NCI-H187 (cell line): ENCODE measurements at places on chromosomes 13 and 19.

GRCh38 chr19:44682807-44683206 lies 11.5 kb downstream of the CEACAM19 start:
- no peak for DNase-seq

GRCh38 chr13:98672947-98673613 lies 79.4 kb downstream of the SLC15A1 start:
- DNase-seq = peak; percentile 41

DNA sequence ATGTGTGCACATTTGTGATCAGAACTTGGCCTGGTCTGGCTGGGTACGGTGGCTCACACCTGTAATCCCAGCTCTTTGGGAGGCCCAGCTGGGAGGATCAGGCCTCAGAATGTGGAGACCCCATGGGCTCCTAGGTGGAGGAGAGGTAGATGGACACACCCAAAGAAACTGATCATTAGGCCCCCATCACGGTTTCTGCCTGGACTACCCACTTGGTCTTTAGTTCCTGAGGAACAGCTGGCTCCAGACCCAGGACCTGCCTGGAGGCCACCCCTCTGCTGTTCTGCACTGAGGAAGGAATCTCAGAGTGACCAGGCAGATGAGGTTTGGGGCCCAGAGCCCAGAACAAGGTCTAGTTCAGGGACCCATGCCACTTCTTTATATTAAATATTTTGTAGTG lies 1.5 kb downstream of the CBLC start:
- DNase-seq = no peak

DNA sequence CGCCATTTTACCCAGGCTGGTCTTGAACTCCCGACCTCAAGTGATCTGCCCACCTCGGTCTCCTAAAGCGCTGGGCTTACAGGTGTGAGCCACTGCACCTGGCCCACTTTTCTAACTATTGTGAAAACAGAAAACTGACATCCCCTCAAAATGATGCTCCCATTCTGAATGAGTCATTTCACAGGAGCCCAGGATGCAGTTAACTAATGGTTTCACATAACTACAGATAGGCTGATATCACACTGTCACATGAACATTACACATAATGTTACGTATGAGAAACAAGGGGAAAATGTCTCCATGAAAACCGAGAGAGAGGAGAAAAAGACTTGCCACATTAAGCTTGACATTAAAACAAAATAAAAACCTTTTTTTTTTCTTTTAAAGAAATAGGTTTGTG lies 37.5 kb downstream of the N4BP2L2 start:
- no peak for DNase-seq

GRCh38 chr13:98820744-98821371 lies 68.4 kb upstream of the SLC15A1 start:
- no peak for DNase-seq

DNA sequence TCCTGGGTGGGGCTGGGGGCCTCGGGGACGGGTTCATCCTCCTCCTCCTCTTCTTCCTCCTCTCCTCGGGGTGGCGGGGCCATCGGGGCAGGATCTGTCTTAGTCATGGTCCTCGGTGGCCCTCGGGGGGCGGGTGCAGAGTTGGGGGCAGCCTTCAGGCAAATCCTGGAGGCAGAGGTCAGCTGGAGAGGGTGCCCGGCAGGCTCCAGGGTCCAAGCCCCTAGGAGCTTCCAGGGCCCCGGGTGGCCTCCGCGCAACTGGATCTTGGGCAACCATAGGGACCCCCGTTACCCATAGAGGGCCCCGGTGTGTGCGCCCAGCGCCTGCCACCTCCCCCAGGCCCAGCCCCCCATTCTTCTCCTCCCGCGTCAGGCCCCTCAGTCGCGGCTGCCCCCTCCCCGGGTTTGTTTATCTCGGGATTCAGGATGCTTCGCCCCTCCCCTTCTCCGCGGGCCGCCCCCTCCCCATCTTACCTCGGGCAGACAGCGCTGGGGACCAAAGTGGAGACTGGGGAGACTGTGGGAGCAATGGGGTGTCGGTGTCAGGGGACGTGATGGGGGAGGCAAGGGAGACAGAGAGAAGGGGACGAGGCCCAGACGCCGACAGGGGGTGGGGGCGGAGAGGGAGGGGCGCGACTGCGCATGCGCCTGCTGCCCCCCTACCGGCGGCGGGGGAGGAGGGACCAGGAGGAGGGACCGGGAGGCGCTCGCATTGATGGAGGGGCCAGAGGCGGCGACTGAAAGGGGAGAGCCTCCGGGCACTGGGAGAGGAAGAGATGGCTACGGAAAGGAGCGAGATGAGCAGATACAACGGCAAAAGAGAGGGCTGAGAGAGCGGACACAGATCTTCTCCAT lies at the start of gene CLIP3:
CLIP3 (minus strand) TSS at position 623 of the 854 bp plus-strand sequence; CDS start at position 107, 516 bp downstream.
- peak; percentile 42 for DNase-seq

DNA sequence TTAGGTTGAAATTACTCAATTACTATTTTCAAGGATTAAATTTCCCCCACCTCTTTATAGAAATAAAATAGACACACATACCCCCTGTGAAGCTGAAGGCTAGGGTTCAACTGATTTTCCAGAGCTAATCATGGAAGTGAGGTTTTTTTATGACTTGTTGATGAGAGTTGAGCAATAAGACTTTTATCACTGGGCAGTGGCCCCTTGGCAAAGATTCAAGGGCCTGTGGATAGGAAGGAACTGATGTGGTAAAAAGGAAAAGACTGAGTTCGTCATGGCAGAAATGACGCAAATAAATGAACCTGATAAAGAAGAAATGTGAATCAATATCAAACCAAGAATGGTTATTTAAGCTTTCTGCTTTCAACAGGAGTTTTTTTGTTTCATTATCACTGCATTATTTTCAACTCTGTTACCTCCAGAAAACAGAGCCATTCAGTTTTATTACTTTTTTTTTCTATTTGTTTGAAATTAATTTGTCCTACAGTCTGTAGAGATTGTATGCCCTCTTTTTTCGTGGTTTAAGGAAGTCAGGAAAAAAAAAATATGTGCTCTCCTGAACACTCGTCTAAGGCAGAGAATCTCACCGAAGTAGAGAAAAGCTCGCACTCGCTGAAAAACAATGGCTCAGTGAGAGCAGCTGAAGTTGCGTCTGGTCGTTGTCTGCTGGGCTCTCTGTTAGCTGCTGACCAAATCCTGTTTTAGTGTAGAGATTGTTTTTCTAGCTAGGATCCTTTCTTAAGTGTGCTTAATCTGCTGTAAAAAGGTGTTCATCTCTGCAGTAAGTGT lies 38.9 kb downstream of the STOML3 start:
- DNase-seq = no peak

- DNase-seq = no peak
Observed at GRCh38 chr13:95233026-95233635, 68.1 kb downstream of the ABCC4 start.

- DNase-seq = no peak
Observed at GRCh38 chr13:47251771-47252170, 354.9 kb upstream of the HTR2A start.

DNA sequence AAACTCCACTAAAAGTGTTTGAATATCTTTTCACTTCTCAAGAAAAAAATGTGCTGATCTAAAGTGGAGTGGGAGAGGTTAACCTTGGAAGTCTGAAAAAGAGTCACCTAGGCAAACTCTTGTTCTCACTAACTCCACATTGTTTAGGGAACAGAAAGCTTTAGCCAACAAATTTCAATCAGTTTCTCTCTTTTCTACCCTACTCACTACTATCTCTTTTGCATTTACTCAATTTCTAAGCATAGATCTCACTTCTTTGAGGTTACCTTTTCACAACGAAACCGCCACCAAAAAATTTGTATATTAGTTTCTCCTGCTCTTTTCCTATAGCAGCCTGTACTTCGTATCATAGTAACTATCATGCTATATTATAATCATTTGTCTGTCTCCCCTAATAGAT lies 6.3 kb downstream of the NHLRC3 start:
- DNase-seq = no peak

DNA sequence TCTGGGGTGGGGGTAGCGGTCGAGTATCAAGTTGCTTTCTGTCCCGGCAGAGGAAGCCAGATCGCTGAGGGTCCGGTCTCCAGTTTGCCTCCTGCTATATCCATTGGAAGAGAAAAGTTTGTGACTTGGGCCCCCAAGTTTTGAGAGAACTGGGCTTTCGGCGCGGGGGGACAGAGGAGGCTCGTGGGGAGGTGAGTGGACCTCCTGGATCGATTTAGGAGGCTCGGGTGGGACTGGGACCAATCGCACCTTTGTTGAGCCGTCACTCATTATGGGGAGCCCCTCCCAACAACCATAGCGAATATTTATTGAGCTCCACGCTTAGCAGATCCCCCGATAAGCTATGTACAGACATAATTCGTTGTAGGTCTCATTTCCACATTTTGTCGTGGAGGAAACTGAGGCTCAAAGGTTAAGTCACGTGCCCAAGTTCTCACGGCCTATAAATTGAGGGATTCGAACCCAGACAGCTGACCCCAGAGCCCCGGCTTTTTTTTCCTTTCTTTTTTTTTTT lies 909 bp downstream of the RFXANK start:
- no peak for DNase-seq

DNA sequence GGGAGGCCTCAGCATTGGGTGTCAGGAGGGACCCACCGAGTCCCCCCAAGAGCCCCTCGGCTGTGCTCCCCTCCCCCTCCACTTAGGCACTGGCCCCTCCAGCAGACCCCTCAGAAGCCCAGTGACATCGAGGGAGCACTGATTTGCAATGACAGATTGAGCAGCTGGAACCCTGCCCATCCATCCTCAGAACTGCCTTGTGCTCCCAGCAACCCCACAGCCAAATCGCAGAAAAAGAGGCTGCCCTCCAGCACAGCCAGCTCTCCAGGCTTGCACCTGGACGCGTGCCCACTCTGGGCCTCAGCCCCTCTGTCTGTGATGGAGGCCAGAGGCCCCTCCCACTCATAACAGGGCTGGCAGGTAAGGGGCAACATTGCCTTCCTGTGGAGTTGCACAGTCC lies 123.2 kb upstream of the VSTM2B start:
- DNase-seq = no peak

DNA sequence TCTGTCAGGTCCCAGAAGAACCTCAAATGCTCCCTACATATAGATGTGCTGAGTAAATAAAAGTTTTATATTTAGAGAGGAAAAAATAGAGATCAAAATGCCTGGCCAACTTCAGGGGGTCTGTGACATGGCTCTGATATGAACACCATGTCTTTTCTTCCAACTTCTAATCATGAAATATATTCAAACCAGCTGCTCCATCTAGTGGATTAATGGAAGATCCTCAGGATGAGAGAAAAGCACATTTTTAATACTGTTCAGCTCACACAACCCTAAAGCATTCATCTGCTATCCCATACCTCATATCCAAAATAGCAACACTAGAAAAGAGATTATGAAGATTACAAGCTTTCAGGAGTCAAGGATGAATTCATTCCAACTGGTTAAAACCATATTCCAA lies 56.0 kb upstream of the DOCK9 start:
- DNase-seq = no peak

DNA sequence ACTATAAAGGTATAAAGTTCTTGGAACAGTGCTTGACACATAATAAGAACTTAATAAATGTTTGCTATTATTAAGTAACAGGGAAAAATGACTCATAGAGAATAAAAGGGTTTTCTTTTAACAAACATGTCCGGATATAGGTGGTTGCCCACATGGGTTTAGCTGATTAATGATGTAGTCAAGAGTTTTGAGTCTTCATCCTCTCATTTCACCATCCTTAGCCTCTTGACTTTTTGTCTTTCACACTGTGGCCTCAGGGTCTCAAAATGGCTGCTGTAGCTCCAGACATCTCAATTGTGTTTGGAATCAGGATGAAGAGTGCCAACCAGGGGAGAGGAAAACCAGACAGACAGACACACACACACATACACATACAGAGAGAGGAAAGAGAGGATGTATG lies 97.9 kb downstream of the HSPH1 start:
- DNase-seq = no peak

- DNase-seq = no peak
Observed at GRCh38 chr13:44573790-44574465, 2.2 kb downstream of the TSC22D1 start.
